ENCODE measurements at places on chromosomes 2 and 18.

DNA sequence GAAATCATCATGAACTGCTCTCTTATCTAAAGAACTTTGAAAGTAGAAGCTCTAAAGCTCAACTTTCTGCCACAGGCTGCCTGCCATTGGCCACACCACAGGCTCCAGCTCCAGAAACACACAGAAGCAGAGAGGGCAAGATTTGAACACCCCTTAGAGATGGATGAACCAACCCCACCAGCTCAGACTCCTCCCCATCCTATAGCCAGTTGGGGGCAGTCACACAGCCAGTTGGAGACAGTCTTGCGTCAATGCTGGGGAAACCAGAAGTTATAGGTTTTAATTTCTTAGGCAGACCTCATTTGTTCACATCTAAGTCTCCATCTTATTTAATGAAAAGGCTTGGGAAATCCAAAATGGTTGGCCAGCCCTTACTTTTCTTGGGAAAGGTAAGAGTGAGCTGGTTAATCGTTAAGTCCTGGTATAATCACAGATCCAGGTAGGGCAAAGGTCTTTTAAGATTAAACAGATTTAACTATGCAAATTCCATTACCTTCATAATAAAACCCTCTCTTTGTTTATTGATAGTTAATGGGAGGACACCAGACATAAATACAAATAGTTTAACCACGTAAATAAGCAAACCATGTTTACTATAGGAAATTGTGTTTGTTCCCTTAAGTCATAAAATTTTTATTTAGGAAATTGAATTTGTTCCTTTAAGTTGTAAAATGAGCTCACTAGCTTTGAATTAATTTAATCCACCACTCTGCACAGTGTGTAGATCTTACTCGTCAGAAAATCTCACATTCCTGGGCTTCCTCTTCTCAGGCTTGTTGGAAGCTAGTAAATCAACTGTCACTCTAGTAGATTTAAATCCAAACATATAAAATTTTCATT, 28.0 kb downstream of the MRO start:
- no peak for DNase-seq

DNA sequence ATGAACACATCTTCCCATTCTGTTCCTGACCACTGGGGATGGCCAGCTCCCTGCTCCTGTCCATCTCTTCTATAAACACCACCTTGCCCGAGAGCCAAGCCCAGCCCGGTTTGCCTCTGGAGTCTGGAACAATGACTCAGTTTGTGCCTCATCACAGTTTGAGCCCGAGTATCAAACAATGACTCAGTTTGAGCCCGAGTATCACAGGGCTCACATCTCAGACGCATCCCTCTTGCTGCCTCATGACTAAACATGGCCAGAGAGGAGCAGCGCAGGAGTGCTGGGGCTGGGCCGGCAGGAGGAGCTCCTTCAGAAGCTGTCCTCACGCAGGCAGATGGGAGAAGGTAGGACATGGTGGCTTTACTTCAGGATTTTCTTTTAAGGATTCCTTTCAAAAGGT, 68.7 kb downstream of the PXDN start:
- no peak for DNase-seq

- no peak for DNase-seq
Measured at GRCh38 chr18:62847081-62847480, 131.7 kb downstream of the PHLPP1 start.

- DNase-seq: no peak
Measured at GRCh38 chr2:143607231-143608062, 478.2 kb downstream of the ARHGAP15 start.

DNA sequence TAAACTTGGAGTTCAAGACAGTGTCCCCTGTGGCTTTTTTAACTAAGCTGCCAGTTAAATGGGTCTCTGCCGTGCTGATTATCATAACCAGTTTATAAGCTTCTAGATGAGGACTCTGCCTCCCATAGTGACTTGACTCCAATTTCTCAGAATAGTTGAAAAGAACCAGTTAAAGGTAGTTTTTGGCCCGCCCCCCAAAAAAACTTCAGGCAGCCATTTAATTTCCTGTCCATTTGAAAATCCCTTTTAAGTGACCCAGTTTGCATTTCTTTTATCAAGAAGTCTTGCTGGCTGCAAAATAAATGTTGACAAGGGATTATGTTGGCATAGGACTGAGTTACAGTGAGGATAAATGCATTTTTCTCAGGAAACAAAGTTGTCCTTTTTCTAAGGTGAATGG, 2.3 kb downstream of the SLC20A1 start:
- DNase-seq: no peak

- no peak for DNase-seq
Measured at GRCh38 chr2:101610750-101611315, 86.7 kb upstream of the MAP4K4 start.

DNA sequence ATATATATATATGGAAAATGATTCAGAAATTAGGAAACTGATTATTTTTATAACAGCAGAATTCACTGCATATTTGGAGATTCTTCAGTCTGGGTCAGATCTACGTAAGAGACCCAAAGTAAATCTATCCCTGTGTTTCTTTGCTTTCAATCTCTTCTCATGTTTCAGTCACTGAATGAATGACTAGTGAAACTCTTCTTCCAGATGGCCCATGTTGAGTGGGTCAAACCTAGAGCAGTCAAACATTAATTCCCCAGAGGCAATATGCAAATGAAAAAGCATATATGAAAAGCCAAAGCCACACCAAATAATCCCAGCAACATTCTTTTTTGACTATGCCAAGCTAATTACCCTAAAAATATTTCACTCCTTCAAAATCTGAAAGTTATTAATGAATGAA, 317.3 kb downstream of the RBM43 start:
- DNase-seq: no peak

- DNase-seq: no peak
Measured at GRCh38 chr2:51620796-51621195, 588.9 kb upstream of the NRXN1 start.

DNA sequence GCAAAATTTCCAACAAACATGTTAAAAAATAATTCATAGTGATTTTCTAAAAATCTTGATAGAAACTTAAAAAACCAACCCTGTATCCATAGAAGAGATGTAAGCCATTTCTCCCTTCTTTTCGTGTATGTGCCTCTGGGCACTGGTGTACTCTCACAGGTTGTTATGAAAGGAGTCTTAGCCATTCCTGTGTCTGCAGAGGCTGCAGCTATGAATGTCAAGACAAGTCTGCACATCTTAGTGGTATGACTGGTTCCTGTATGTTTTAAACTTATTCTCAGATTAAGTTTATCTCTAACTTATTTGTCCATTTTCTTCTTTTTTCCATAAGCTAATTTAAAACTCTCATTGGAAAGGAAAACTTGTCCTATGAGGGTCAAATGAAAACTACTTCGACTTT, 84.0 kb downstream of the DPP4 start:
- no peak for DNase-seq

DNA sequence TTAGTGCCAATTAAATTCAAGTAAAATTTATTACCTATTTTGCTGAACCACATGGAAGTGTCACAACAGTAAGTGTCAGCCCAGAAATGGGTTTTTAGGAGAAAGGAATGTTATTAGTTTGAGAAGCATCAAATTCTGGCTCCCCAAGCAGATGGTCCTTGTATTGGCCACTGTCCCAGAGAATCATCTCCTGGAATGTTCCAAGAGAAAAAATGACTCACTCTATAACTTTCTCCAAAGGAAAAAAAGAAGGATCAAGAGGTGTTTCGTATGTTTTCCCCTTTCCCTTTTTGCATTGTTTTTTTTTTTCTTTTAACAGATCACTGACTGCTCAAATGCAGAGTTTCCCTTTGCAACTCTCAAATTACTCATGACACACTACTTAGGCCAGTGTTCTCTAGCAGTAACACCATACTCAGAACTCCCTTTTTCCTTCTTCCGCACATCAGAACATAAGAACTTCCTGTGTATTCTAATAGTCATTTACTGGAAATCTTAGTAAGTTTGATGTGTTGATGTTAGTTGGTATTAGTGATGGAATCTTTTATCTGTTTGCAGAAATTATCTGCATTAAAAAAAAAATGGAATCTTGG, 390.3 kb downstream of the GPD2 start:
- DNase-seq: no peak

GRCh38 chr2:151238527-151239487, 22.9 kb downstream of the RBM43 start:
- DNase-seq: no peak

GRCh38 chr2:16726577-16726976, 60.9 kb upstream of the CYRIA start:
- no peak for DNase-seq

- no peak for DNase-seq
Measured at GRCh38 chr2:239393941-239394340, 6.9 kb downstream of the HDAC4 start.

Data from stimulated activated CD8-positive, alpha-beta memory T cell treated with anti-CD3 and anti-CD28 coated beads, Interleukin-4, amount 100 ng/mL, for 1 hour (primary cell).